Breast epithelium (tissue), 4 donors: ENCODE measurements at places on chromosomes 7 and 10.
A peak's percentile ranks its signal among the peaks of the same experiment; 100 is the strongest.

DNA sequence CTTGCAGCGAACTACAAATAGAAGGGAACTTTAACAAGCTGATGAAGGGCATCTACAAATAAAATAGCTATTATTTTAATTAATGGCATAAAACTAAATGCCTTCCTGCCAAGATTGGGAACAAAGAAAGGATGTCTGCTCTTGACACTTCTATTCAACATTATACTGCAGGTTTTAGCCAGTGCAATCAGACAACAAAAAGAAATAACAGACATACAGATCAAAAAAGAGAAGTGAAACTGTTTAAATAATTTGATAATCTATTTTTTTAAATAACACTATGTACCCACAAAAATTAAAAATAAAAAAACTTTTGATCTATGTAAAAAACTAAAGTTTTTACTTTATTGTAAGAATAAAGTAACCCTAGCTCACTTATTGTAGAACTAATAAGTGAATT is 22.4 kb upstream of the TLL2 start:
- H3K4me1 ChIP-seq = no peaks in the 10 kb centered on the region
- H3K27me3 ChIP-seq = no peaks in the 10 kb centered on the region
- no peak overlapping the region for H3K27ac ChIP-seq
- H3K36me3 ChIP-seq = peaks cover 5% of the 10 kb centered on the region
- no peak for DNase-seq

- H3K36me3 ChIP-seq = no peaks in the 10 kb centered on the region
- no peak overlapping the region for H3K4me3 ChIP-seq
- no peaks in the 10 kb centered on the region for H3K27me3 ChIP-seq
- H3K27ac ChIP-seq = peak overlapping the region; percentile 12
- H3K4me1 ChIP-seq = no peaks in the 10 kb centered on the region
- DNase-seq = no peak
Observed at GRCh38 chr7:64626083-64626469, 39.9 kb upstream of the ZNF107 start.

GRCh38 chr10:32692174-32692573 is 246.2 kb downstream of the CCDC7 start:
- DNase-seq = no peak
- H3K36me3 ChIP-seq = no peaks in the 10 kb centered on the region
- H3K4me1 ChIP-seq = no peaks in the 10 kb centered on the region
- H3K4me3 ChIP-seq = no peak overlapping the region
- no peaks in the 10 kb centered on the region for H3K27me3 ChIP-seq
- no peak overlapping the region for H3K27ac ChIP-seq

DNA sequence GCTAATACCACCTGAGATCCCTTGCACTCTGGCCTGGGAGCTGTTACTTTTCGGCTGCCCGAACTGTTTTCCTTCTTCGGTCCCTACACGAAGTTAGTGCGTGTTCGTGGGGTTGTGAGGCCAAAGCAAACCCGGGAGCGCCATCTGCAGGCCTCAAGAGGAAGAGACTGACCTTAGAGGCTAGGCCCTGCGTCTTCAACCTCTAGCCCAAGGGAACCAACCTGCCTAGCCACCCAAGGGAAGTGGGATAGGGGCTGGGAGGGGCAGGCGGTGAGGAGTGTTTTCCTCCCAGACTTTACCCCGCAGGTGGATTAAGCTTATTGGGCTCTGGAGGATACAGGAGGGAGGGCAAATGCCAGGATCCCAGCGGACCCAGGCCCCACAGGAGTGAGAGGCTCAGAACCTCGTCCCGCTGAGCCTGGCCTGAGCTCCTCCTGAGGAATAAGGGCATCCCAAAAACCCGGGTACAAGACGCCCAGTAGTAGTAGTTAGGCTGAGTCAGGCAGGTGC is 1.7 kb upstream of the PAX2 start:
- H3K4me1 ChIP-seq = peaks cover 32% of the 10 kb centered on the region
- peaks cover 100% of the 10 kb centered on the region for H3K27me3 ChIP-seq
- H3K4me3 ChIP-seq = peak overlapping the region; percentile 57
- no peaks in the 10 kb centered on the region for H3K36me3 ChIP-seq
- DNase-seq = no peak
- H3K27ac ChIP-seq = no peak overlapping the region

GRCh38 chr10:28970231-28970630 is 292.9 kb downstream of the BAMBI start:
- no peak for DNase-seq
- H3K4me1 ChIP-seq = no peaks in the 10 kb centered on the region
- H3K27me3 ChIP-seq = no peaks in the 10 kb centered on the region
- H3K27ac ChIP-seq = no peak overlapping the region
- no peaks in the 10 kb centered on the region for H3K36me3 ChIP-seq

DNA sequence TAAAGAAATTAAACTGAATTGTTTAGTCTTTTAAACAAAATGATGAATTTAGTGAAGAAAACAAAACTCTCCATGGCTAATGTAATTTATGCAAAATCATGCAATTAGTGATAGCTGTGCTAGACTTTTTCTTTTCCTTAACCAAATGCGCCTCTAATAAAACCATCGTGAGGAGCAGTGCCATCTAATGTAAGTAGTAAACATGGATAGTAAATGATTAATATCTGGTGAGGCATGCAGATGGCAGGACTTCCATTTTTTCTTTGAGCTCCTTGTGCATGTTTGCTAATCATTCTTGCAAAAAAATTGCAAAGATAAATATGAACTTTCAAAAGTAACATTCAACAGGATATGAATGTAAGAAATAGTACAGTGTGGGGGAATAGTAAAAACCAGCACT is 2.3 kb downstream of the INSYN2A start:
- H3K4me1 ChIP-seq = peaks cover 4% of the 10 kb centered on the region
- H3K36me3 ChIP-seq = no peaks in the 10 kb centered on the region
- no peaks in the 10 kb centered on the region for H3K27me3 ChIP-seq
- H3K4me3 ChIP-seq = no peak overlapping the region

- H3K36me3 ChIP-seq = no peaks in the 10 kb centered on the region
- no peaks in the 10 kb centered on the region for H3K27me3 ChIP-seq
Observed at GRCh38 chr10:93491602-93492121, 4.8 kb upstream of the CEP55 start.

DNA sequence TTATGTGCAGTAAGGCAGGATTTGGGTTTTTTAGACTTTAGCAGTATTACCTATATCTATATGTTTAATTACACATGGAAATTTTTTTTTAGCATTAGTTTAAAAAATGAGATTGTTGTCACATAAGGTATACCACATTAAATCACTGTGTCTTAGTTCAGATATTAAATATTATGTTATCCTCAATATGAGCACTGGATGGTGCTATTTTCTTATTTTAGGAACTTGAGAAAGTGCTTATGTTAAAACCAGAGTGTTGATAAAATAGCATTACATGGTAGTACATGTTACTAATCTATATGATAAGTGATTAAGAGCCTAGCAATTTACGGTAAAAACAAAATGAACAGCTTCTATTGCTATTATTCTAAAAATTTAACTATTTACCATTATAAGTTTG is 28.8 kb downstream of the MIOS start:
- no peaks in the 10 kb centered on the region for H3K27me3 ChIP-seq
- H3K4me1 ChIP-seq = no peaks in the 10 kb centered on the region
- no peak overlapping the region for H3K27ac ChIP-seq
- no peaks in the 10 kb centered on the region for H3K36me3 ChIP-seq

- DNase-seq = no peak
- H3K36me3 ChIP-seq = no peaks in the 10 kb centered on the region
- H3K4me3 ChIP-seq = no peak overlapping the region
- no peak overlapping the region for H3K27ac ChIP-seq
Observed at GRCh38 chr7:117766913-117767312, 106.3 kb downstream of the CTTNBP2 start.

DNA sequence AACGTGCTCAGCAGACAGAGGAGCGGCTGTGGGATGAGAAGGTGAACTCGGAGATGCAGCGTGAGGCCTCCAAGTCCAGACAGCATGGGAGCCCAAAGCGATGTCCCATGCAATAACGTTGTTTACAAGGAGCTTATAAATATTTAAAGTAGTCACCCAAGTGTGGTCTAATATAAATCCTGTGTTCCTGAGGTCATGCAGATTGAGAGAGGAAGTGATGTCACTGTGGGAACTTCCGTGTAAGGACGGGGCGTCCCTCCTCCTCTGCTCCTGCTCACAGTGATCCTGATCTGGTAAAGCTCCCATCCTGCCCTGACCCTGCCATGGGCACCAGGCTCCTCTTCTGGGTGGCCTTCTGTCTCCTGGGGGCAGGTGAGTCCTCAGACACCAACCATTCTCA is 94.7 kb upstream of the PRSS58 start:
- no peaks in the 10 kb centered on the region for H3K36me3 ChIP-seq
- no peaks in the 10 kb centered on the region for H3K27me3 ChIP-seq
- H3K4me1 ChIP-seq = no peaks in the 10 kb centered on the region
- no peak overlapping the region for H3K4me3 ChIP-seq
- H3K27ac ChIP-seq = no peak overlapping the region

- DNase-seq = peak; percentile 3
- H3K4me1 ChIP-seq = no peaks in the 10 kb centered on the region
- H3K4me3 ChIP-seq = no peak overlapping the region
- H3K27ac ChIP-seq = no peak overlapping the region
- H3K27me3 ChIP-seq = peaks cover 11% of the 10 kb centered on the region
Observed at GRCh38 chr10:1195828-1196227, 139.6 kb downstream of the WDR37 start.
